ENCODE measurements at places on chromosomes 11 and 22. TPM values are rescaled to one million over a fixed set of nuclear protein-coding genes. Genes with fewer than 3 reads are reported as not detected.

GRCh38 chr11:2305140-2305778 lies 3.4 kb downstream of the TSPAN32 start:
- DNase-seq, result peak; percentile 94

- no peak for DNase-seq
Measured at GRCh38 chr11:114350022-114350421, 50.3 kb downstream of the C11orf71 start.

DNA sequence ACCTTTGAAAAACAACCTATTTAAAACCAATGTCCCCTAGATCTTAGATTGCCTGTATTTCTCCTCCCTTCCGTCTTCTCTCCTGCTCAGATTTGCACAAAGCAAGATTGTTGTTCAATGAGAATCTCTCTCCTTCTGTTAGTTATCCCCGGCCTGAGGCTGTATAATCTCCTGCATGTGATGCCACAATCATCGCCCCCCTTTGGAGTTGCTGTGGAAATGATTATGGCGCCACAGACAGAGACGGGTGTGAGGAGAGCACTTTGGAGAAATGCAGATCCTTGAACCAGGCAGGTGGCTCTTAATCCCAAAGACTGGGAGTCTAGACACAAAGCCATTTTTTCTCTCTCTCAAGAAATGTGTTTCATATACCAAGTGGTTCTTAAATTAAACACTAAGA lies 941.3 kb downstream of the OPCML start:
- no peak for DNase-seq

DNA sequence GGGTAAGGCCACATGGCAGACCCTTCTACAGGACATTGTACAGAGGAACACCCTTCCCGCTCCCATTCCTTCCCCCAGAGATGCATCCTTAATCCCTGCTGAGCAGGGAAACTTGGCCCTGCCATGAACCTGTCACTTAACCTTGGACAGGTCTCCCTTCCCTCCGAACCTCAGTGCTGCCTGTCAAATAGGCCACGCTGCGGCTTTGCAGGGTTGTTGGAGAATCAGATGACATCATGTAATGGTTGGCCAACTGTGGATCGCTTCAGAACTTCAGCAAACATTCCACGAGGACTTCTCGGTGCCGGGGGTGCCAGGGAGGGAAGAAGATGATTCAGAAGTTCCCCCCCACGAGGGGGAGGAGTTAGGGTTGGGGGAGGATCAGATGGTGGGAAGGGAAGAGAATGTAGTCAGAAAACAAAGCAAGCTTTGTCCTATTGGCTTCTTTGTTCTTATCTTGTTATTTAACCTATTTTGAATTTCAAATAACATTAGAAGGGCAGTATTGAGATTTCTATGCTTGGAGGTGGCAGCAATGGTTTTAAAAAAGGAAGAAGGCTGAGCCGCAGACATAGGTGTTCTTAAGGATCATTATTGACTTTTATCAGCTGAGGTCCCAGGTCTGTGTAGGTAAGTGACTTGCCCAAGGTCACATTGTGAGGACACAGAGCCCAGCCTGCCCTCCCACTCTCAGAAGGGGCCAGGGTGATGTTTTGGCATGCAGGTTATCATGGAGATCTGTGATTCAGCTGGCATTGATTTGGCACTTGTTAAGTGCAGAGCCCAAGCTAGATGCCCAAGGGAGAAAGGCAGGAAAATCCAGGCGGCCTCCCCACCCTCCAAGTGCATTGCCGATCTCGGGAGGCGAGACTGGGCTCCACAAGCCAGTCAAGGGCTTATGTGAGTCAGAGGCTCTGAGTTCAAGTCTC lies 3.1 kb downstream of the CDC42EP1 start:
- DNase-seq, result no peak

- no peak for DNase-seq
Measured at GRCh38 chr11:101945448-101945847, 29.1 kb upstream of the ANGPTL5 start.

DNA sequence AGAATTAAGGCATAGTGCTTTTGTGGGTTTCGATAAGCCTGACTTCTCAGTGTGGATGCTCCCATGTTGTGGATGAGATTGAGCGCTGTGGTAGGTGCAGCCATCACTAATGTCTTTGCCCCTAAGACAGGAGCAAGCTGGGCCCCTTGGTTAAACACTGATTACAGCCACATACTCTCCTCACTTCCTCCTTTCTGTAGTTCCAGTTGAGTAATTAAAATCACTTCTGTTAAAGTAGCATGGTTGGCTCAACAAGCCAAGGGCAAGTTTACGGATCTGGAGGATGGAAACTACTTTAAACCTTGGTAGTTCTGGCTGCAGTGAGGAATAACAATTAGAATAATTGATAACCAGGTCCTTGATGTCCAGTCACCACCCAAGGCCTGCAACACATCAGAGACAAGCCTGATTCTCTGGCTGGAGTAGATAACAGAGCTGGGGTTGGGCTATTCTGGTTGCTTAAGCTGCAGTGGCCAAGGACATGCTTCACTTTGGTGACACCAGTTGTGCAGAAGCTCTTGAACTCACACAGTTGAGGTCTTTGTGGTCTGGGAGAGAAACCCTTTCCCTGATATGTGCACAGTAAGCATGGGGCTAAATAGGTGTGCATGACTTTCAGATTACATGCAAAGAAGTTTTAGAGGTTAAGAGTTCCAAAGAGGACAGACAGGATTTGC lies 81.3 kb downstream of the KIRREL3 start:
- no peak for DNase-seq

- DNase-seq, result no peak
Measured at GRCh38 chr11:24515632-24516031, 18.8 kb downstream of the LUZP2 start.

- DNase-seq, result no peak
Measured at GRCh38 chr11:131796541-131796940, 426.1 kb downstream of the NTM start.

- DNase-seq, result no peak
Measured at GRCh38 chr11:123145661-123146060, 49.4 kb downstream of the CLMP start.

- DNase-seq, result no peak
Measured at GRCh38 chr11:44574610-44575287, 9.3 kb downstream of the CD82 start.

The OR1S1 gene
- not detected for total RNA-seq

The UBQLN3 gene
- total RNA-seq, result 0.22 TPM
